Inflammatory macrophage (primary cell): ENCODE measurements at places on chromosomes 5 and 9.

DNA sequence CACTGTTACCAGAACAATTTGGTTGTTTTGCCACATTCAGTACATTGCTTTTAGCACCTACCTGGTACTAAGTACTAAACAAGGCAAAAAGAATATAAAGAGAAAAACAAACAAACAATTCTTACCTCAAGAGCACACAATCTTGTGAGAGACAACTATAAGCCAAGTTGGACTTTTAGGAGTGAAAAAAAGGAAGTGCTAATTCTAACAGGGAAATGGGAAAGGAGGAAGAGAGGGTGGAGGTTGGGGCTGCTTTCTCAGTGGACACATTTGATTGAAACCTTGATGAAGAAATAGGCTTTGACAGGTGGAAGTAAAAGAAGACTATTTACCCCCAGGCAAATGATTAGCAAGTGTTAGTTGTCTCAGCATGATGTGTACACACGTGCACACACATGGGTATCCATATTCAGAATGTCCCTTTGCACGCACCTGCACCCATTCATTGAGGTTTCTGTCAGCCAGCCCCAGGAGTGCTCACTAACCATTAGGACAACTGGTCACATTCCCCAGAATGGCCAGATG lies 302.6 kb downstream of the ACTL7B start:
- DNase-seq, result peak; percentile 18

- DNase-seq, result no peak
These were observed 163.5 kb downstream of the SEMA6A start for GRCh38 chr5:116411101-116411571.

DNA sequence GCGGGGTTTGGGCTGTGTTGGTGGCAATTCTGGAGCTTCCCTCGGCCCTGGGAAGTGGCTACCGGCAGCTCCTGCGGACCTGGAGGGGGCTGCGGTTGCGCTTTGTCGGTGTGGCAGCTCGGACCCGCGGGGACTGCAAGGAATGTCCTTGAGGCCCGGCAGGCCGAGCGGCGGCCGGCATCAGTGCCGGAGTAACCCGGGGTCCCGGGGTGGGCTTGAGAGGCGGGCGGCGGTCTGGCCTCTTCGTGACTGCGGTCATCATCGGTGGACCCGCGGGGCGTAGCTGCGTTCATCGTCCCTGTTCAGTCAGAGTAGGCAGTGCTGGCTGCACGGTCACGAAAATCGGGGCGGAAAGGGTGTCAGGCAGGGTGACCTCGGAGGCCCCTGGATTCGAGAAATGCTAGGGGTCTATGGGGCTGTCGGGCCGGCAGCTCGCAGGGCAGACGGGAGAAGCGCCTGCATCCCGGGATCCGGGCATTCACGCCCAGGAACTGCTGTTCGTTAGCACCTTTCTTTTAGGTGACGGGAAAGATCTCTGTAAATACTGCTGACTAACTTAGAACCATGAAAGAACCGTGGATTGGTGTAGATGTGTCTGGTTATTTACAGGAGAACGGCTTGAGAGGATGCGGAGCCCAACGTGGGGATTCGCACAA lies 474 bp downstream of the HMGCR start:
- peak; percentile 29 for DNase-seq

DNA sequence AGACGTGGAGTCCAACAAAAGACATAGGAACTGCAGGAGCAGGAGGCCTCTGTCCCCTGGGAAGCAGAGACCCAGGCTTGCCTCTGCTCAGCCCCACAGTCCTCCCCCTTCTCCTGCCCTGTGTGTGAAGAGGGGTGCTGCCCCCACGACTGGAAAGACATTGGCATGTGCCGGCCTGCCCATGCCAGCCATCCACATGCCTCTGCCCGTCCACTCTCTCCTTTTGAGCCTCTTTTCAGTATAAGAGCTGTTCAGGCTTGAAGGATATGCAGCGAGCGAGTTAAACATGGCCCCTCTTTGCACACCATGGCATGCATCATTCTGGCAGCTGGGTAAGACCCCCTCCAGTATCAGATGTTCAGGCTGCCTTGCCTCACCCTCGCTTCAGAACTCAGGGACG lies 159.7 kb upstream of the OTULINL start:
- DNase-seq, result no peak

DNA sequence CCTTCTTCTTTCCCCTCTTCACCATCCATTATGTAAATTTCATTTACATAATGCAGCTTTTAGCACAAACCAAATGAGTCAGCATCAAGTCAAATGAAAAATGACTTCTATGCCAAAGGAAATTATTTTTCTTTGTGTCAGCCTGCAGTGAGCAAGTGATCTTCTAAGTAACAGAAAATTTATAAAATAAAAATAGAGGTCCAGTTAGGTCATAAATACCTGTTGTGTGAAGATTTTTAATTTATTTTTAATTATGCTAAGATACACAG lies 16.7 kb upstream of the THG1L start:
- DNase-seq, result no peak

GRCh38 chr9:101567725-101568350 lies 26.9 kb downstream of the PPP3R2 start:
- DNase-seq, result no peak

- no peak for DNase-seq
These were observed 23.9 kb downstream of the MED27 start for GRCh38 chr9:132055756-132056155.

GRCh38 chr9:126119731-126120130 lies 206.9 kb upstream of the MVB12B start:
- DNase-seq, result no peak
